Suprapubic skin (tissue), 4 donors: ENCODE measurements at places on chromosomes 16 and 17.
A peak's percentile ranks its signal among the peaks of the same experiment; 100 is the strongest.

DNA sequence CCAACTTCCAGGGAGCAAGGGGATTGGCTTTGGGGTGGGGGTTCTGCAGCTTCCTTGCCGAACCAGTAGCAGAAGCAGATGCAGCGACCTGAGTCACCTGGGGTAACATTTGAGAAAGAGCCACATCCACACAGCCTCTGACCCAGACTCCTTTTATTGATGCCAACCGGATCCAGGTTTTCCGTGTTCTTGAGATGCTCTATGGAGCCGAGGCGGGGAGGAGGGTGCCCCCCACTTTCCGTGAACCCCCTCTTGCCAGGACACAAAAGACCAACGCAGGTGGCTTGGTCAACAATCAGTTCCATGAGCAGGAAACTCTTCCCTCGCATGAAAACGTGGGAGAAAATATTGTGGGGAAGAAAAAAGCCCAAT lies 125.8 kb downstream of the C16orf78 start:
- no peaks in the 10 kb centered on the region for H3K27me3 ChIP-seq
- H3K27ac ChIP-seq = no peak overlapping the region
- H3K4me3 ChIP-seq = no peak overlapping the region
- no peaks in the 10 kb centered on the region for H3K36me3 ChIP-seq
- DNase-seq = peak; percentile 22

DNA sequence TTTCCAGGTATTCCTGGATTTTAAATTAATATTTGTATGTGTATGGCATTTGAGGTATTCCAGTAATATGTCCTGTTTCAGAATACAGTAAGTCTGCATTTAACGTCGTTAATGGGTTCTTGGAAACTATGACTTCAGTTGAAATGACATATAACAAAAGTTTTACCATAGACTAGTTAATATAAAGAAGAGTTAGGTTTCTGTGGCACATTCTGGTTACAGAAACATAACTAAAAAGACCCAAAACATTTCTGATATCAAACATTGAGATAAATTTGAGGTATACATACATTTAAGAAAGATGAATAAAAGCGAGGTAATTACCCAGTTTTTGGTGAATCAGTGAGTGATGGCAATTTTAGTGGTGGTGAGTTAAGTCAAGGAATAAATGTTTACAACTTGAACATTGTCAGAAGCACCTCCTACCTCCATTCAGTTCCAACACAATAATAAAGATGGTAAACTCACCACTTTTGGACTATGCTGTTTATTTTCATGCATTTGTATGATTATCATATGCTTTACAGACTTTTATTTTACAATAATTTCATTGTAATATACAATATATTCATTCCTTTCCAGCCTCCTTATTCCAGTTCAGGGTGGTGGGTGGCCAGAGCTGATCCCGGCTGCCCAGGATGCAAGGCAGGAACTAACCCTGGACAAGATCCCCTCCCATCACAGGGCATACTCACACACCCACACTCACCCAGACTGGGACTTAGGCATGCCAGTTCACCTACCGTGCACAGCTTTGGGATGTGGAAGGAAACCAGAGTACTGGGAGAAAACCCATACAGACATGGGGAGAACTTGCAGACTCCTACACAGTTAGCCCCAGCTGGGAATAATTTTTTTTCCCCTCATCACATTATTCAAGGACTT lies 9.7 kb downstream of the LUC7L3 start:
- H3K4me3 ChIP-seq = no peak overlapping the region
- H3K4me1 ChIP-seq = peaks cover 74% of the 10 kb centered on the region
- DNase-seq = no peak

- no peaks in the 10 kb centered on the region for H3K4me1 ChIP-seq
- H3K4me3 ChIP-seq = no peak overlapping the region
- no peak for DNase-seq
- no peak overlapping the region for H3K27ac ChIP-seq
- no peaks in the 10 kb centered on the region for H3K27me3 ChIP-seq
These were observed 14.8 kb upstream of the GFOD2 start for GRCh38 chr16:67733734-67734470.

DNA sequence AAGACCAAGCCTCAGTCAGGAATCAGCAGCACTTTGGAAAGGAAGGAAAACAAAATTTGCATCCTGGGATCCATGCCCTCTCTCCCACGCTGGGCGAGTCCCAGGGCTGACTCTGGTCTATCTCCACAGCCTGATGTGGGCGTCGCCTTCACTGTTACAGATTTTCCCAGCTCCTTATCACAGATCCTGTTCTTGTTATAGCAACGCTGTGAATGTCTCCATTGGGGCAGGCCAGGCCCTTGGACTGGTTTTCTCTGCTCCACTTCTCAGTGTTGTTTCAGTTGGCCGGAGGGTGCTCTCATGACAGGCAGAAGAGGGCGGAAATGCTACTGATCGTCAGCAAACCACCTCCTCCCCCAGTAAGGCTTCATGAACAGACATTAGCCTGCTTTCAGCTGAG lies 127.9 kb upstream of the CDH11 start:
- H3K4me3 ChIP-seq = no peak overlapping the region
- H3K27me3 ChIP-seq = no peaks in the 10 kb centered on the region
- H3K4me1 ChIP-seq = peaks cover 9% of the 10 kb centered on the region
- H3K27ac ChIP-seq = peak overlapping the region; percentile 61

GRCh38 chr17:72693151-72693878 lies 399.2 kb downstream of the SLC39A11 start:
- no peak overlapping the region for H3K27ac ChIP-seq
- no peaks in the 10 kb centered on the region for H3K27me3 ChIP-seq
- H3K4me3 ChIP-seq = no peak overlapping the region
- H3K36me3 ChIP-seq = no peaks in the 10 kb centered on the region
- peaks cover 5% of the 10 kb centered on the region for H3K4me1 ChIP-seq
- DNase-seq = no peak

- no peaks in the 10 kb centered on the region for H3K27me3 ChIP-seq
- DNase-seq = no peak
- peak overlapping the region; percentile 96 for H3K27ac ChIP-seq
- H3K4me3 ChIP-seq = peak overlapping the region; percentile 68
These were observed 375 bp downstream of the SLC25A11 start for GRCh38 chr17:4939546-4939795.

DNA sequence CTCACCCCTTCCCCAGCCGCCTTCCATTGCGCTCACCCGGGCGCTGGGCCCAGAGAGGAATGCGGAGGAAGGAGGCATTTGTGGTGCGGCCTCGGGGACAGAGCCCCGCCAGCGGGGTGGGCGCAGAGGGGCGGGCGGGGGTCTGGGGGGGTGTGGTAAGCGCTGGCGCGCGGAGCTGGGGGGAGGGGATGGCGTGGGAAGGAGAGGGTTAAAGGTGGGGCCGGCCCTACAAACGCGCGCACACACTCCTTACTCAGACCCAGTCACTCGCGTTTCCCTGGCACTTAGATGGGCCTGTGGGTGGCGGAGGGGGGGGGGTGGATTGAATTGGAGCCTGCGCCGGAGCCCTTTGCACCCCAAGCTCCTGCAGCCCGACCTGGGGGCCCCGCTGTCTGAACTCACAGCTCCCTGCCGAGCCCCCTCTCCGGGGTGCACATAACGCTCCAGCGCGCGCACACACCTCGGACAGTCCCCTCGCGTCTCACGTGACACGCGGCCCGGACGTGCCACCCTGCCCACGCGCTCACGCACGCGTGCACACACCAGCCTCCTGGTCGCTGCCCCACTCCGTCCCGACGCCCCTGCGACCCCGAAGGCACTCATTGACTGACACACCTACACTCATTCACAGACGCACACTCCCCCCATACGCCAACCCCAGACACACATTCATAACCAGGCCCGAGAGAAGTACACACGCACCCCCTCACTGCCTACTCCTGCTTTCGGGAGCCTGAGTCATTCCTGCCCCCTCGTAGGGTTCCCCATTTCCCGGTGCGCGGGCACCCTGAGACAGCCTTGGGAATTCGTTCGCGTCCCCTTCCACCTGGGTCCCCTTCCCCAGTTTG lies 844 bp downstream of the TBKBP1 start:
- H3K4me3 ChIP-seq = peak overlapping the region; percentile 99
- no peak for DNase-seq
- H3K27ac ChIP-seq = peak overlapping the region; percentile 88
- peaks cover 16% of the 10 kb centered on the region for H3K36me3 ChIP-seq
- H3K4me1 ChIP-seq = peaks cover 30% of the 10 kb centered on the region

DNA sequence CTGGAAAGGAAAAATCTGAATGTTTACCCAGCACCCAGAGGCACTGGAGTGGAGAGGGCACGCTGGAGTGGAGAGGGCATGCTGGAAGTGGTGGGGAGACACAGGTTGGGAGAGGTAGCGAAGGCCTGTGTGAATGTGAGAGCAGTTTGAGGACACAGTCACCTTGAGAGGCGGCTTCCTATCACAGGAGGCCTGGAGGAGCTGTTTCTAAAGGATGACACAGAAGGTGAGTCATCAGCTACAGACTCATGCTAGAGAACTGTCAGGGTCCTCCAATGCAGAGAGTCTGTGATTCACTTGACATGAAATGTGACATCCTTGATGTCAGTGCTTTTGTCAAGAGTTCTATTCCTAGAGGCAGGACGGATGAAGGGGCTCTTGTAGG lies 13.8 kb downstream of the CTRL start:
- no peaks in the 10 kb centered on the region for H3K27me3 ChIP-seq
- H3K4me3 ChIP-seq = no peak overlapping the region

- H3K4me3 ChIP-seq = no peak overlapping the region
- H3K27me3 ChIP-seq = no peaks in the 10 kb centered on the region
- peaks cover 15% of the 10 kb centered on the region for H3K4me1 ChIP-seq
- H3K36me3 ChIP-seq = peaks cover 10% of the 10 kb centered on the region
These were observed 4.4 kb upstream of the ARMC7 start for GRCh38 chr17:75105126-75106080.
